ENCODE measurements at places on chromosomes 2 and 18.

DNA sequence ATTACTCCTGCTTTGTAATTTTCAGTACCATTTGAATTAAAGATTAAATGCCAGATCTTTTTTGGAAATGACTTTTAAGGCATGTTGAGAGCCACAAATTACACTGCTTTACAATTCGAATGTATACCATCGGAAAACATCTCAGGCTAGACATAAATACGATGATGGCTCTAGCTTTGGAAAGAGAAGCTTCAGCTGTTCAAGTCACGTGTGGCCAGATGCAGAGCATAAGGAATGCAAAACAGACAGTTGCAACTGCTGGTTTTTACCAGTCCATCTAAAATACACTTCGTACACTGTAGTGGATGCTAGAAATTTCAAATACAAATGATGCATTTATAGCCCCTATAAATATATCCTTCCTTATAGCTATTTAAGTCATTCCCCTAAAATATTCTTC is 8.0 kb downstream of the ZNF516 start:
- no peak for DNase-seq

- DNase-seq: no peak
Measured at GRCh38 chr2:46796031-46796430, 119.6 kb downstream of the MCFD2 start.

DNA sequence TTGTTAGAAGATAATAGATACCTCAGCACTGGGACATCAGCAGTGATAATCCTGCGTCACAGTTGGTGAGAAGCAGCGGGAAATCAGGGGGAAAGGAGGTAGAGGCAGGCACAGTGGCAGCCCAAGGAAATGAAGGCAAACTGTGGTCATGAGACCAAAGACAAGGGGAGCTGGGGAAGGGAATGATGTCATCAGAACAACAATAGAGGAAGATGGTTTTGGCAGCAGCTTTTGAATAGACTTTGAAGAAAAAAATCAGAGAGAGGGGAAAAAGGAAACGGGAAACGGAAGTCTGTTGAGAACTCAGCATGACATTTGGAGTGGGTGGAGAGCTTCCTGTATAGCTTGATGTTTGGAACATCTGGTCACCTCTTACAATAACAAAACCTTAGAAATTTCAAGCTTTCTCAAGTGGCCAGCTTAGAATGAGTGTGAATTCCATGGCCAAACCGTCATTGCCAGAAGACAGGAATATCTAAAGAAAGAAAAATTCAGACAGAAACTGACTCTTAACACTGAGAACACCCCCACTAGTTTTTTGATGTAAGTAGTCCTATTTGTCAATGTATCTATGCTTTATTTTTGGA is 18.4 kb upstream of the YES1 start:
- DNase-seq: peak; percentile 52

GRCh38 chr2:241307055-241307454 is 8.4 kb downstream of the HDLBP start:
- DNase-seq: no peak

DNA sequence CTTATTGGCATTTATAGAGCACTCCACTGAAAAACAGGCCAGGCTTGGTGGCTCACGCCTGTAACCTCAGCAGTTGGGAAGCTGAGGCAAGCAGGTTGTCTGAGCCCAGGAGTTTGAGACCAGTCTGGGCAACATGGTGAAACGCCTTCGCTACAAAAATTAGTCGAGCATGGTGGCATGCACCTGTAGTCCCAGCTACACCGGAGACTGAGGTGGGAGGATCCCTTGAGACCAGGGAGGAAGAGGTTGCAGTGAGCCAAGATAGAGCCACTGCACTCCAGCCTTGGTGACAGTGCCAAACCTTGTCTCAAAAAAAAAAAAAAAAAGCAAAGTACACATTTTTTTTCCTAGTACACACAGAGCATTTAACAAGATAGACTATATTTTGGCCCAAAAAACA is 96.1 kb downstream of the TGIF1 start:
- DNase-seq: no peak

DNA sequence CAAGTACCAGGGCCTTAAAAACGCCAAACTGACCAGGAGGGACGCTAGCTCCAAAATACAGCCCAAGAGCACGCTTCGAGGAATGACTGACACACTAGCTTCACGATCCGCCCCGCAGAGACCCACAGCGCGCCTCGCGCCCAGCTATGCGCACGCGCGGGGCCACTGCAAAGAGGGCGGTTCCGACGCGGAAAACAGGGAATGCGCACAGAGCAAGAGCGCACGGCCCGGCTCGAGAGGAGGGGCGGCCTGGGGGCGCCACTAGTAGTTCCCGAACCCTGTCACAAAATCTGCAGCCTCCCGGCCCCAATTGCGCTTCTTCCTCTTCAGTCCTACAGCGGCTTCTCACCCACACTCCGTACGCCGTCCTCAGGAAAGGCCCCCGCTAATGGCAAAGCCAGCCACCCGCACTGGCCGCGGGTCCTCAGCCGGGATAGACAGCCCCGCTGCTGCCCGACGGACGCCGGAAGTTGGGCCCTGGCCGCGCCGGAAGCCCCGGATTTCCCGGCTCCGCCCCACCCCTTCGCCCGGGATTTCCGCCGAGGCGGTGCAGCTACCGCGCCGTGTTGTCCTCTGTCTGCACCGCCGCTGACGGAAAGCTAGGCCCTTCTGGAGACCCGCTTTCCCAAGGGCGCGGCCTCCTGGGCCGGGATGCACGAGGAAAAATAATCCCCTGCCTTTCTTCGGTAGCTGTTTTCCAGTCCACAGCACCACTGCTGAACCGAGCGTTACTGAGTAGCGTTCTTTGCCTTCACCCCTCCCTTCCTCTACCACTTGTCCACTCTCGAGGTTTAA is at the start of gene HDHD2:
Gene HDHD2 (minus strand): TSS at position 472 of the 795 bp plus-strand sequence. CDS start 14,061 bp downstream, outside the sequence.
- peak; percentile 33 for DNase-seq

DNA sequence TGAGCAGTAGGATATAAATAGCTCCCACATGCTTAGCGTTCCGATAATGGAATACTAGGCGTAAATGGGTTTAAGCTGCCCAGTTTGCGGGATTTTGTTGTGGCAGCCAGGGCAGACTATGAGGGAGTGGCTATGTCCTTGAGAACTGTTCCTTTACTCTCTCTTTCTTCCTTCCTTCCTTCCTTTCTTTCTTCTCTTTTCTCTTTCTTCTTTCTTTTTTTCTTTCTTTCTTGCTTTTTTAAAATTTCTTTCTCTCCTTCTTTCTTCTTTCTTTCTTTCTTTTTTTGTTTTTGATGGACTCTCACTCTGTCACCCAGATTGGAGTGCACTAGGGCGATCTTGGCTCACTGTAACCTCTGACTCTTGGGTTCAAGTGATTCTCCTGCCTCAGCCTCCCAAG is 9.1 kb upstream of the PRELID3A start:
- no peak for DNase-seq

DNA sequence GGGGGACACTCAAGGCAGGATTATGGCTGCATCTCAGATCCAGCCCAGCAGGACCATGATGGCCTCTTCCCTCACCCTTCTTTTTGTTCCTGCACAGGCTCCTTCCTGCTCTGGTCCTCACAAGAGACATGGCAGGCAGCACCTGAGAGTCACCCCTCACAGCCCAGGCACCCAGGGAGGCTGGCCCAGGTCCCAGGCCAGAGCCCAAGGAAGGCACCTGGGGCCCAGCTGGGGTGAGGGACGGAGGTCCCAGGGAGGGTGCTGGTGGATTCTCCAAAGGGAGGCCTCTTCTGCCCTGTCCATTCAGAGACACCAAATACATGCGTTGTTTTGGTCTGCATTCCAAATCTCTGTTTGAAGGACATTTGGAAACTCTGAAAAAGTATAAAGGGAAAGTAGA is 285.4 kb upstream of the HS6ST1 start:
- no peak for DNase-seq

GRCh38 chr18:3660739-3661515 is 211.0 kb downstream of the TGIF1 start:
- DNase-seq: no peak

- no peak for DNase-seq
Measured at GRCh38 chr2:69720404-69720803, 21.5 kb upstream of the ANXA4 start.

DNA sequence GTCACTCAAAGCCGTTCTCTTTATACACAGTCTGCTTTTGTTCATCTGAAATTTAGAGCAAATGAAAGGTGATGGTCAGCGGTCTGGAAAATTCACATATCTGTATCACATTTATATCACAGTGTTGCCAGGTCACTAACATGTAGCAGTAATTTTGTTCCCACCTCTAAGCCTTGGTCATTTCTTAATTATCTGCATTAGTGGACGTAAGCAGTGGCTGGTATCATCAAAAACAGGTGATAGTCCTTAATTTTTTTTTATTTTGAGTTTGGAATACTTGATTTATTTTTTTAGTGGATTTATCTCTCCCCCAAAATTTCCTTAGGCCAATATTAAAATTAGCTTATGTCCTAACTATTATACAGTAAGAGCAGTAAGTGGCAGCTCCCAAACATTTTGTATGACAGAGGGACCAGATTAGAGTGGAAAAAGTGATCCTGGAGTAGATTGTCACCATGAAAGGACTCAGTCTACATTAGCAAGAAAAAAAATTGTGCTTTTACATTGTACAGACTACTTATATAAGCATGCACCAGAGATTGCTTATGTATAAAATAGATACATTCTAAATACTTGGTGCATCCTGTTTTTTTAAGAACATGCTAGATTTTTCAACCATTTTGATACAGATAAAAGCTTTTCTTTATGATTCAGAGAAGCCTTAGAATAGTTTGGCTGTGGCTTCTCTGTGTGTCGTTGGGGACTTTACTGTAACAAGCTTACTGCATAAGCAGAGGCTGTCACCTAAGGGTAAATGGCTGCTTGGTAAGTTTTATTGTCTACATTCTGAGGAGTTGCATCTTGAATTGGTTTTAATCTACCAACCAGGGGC is 65.0 kb downstream of the MAPRE2 start:
- DNase-seq: no peak

DNA sequence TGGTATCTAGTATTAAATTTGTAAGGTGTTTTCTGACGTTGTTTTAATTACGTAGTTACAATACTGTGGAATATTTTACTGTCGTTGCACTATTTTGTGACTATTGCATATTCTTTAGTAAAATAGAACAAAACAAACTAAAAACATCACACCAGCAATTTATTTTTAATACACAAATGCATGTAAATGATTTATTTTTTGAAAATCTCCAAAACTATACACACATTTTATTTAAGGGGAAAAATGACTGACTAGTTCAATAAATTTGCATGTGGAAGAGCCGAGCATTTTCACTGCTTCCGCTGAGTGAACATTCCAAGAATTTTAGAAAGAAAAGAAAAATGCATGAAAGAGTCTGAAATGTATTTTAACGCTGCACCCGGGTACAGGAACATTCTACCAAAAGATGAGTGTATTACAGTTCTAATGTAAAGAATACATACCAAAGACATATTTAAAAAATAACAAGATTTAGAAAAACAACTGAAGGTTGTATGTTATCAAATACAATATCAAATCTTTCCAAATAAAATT is 257.7 kb downstream of the MEIS1 start:
- DNase-seq: no peak

DNA sequence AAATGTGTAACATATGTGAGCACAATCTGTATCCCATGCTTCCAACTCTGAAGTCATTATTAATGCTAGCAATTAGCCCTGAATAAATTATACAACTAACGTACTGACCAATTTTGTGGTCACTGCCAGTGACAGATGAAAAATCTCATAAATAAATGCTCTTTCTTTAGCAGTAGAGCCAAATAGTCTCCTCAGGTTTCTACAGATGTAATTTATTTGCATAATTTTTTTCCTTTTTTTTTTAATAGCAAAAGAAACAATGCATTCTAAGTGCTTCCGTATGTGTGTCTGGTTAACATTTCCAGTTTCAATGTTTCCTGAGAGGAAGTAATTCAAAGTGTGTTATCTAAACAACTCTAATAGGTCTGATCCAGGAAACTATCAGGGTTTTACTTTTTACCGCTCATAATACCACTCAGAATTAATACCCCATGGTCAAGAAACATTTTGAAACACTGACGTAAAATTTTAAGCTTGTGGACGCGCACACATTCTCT is 108.4 kb downstream of the MEP1B start:
- DNase-seq: peak; percentile 75

- DNase-seq: no peak
Measured at GRCh38 chr2:221549143-221549542, 23.0 kb downstream of the EPHA4 start.

Data from HFF-Myc (cell line).